ENCODE measurements at places on chromosomes 1 and 21. TPM values are rescaled to one million over a fixed set of nuclear protein-coding genes. Genes with fewer than 3 reads are reported as not detected.
A peak's percentile ranks its signal among the peaks of the same experiment; 100 is the strongest.

DNA sequence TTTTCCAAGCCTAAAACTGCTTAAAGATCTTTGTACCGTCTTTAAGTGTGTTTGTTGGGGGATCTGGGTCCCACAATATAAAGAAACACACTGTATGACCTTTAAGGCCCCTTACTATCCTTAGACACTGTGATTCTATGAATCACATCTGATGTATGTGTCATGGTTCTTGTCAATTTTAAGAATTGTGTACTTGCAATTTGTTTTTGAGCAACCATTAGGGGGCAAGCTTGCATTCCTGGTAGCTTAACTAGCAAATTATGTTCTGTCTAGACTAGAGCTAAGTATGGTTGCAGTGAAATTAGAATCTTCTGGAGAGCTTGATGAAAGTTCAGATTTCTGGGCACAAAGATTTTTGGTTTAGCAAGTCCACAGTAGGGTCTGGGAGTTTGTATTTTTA is 219.5 kb downstream of the TPR start:
- H3K4me1 ChIP-seq = no peaks in the 10 kb centered on the region
- no peak for DNase-seq
- H3K4me3 ChIP-seq = no peak overlapping the region
- H3K36me3 ChIP-seq = no peaks in the 10 kb centered on the region
- no peaks in the 10 kb centered on the region for H3K27me3 ChIP-seq

GRCh38 chr1:206540044-206540780 is 32.9 kb downstream of the RASSF5 start:
- H3K4me1 ChIP-seq = peaks cover 12% of the 10 kb centered on the region
- DNase-seq = peak; percentile 11
- no peak overlapping the region for H3K27ac ChIP-seq
- H3K36me3 ChIP-seq = no peaks in the 10 kb centered on the region

DNA sequence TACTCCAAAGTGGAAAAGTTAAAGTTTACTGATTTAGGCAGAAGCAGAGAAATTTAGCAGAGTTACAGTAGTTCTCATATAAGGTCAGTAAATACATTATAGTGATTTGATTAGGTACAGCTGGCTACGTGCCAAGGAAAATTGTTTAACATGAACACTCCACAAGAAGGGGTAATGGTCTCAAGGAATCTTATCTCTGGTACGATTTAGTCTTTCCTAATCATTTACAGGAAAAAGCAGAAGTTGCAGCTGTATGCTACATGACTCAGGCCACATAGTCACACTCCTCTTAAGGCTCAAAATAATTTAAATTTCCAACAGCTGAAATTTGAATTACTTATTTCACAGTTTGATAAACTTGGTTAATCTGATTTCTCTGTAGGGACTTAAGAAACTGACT is 36.9 kb upstream of the OR2B11 start:
- no peaks in the 10 kb centered on the region for H3K36me3 ChIP-seq
- no peak for DNase-seq
- H3K27ac ChIP-seq = no peak overlapping the region
- peaks cover 5% of the 10 kb centered on the region for H3K4me1 ChIP-seq

GRCh38 chr1:59078070-59078800 is 218.7 kb upstream of the FGGY start:
- no peaks in the 10 kb centered on the region for H3K27me3 ChIP-seq
- no peaks in the 10 kb centered on the region for H3K36me3 ChIP-seq
- no peak overlapping the region for H3K4me3 ChIP-seq
- DNase-seq = no peak
- H3K4me1 ChIP-seq = no peaks in the 10 kb centered on the region

DNA sequence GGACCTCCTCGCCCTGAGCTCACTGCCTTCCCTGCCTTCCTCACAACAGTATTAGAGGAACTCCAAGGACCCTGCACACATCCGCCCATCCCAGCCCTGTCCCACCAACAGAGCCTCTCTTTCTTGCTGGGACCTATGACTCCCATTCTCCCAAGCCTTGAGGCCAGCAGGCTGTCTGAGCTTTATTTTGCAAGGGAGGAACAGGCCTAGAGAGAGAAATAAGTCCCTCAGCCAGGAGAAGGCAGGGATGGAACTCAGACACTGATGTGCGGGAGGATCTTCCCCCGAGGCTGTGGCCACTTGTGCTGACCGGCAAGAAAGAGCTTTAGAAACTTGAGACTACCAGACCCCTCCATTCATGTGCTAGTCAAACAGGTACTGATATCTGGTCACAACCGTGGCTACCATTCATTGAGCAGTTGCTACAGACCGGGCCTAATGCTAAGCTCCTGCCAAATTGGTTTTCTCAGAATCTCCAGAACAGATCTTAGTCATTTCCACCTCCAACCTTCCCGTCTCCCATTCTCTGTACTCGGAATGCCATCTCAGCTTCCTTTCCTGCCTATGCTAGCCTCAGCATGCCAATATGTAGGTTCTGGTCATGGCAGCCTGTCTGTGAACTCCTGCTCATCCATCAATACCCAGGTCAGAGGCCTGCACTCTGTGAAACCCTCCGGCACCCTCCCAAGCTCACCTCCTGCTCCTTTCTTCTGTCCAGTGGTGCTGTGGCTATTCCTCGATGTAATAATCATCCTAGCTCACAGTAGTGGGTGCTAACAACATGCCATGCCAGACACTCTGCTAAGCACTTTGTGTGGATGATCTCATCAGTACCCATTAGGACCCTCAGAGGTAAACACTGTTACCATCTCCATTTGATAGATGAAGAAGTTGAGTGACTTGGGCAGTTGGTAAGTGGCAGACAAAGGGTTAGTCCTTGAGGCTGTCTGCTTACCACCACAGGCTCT is 3.8 kb downstream of the TMEM54 start:
- H3K27me3 ChIP-seq = peaks cover 62% of the 10 kb centered on the region
- no peak overlapping the region for H3K27ac ChIP-seq
- H3K4me1 ChIP-seq = peaks cover 7% of the 10 kb centered on the region
- DNase-seq = no peak
- peaks cover 2% of the 10 kb centered on the region for H3K36me3 ChIP-seq
- no peak overlapping the region for H3K4me3 ChIP-seq

- H3K27ac ChIP-seq = no peak overlapping the region
- no peaks in the 10 kb centered on the region for H3K36me3 ChIP-seq
- no peaks in the 10 kb centered on the region for H3K27me3 ChIP-seq
- H3K4me3 ChIP-seq = no peak overlapping the region
Measured at GRCh38 chr21:26717146-26717739, 128.0 kb downstream of the ADAMTS1 start.

DNA sequence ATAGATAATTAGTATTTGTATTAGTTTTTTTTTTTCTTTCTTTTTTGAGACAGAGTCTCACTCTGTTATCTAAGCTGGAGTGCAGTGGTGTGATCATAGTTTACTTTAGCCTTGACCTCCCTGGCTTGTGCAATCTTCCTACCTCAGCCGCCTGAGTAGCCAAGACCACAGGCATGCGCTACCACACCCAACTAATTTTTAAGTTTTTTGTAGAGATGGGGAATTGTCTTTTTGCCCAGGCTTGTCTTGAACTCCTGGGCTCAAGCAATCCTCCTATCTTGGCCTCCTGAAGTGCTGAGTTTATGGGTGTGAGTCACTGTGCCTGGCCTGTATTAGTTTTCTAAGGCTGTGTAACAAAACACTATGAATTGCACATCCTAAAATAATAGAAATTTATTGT is 58.3 kb downstream of the MSH4 start:
- no peak for DNase-seq
- H3K4me3 ChIP-seq = no peak overlapping the region
- no peaks in the 10 kb centered on the region for H3K36me3 ChIP-seq
- H3K27ac ChIP-seq = no peak overlapping the region
- H3K27me3 ChIP-seq = peaks cover 2% of the 10 kb centered on the region

- no peaks in the 10 kb centered on the region for H3K4me1 ChIP-seq
- peaks cover 4% of the 10 kb centered on the region for H3K27me3 ChIP-seq
- no peak overlapping the region for H3K27ac ChIP-seq
Measured at GRCh38 chr1:53608676-53609075, 130.3 kb downstream of the GLIS1 start.

Gene RUNX3
- 172 TPM for total RNA-seq

Gene CD48
- 386 TPM for total RNA-seq

Gene KRTAP19-4
- total RNA-seq = not detected

All from activated naive CD8-positive, alpha-beta T cell treated with anti-CD3 and anti-CD28 coated beads, Interleukin-2, amount 10 ng/mL, durations not matched to agents 7 days and 5 days (primary cell).